ENCODE measurements at places on chromosomes 7 and 10.

GRCh38 chr10:110368556-110368955 lies 63.8 kb upstream of the SMNDC1 start:
- DNase-seq: no peak

DNA sequence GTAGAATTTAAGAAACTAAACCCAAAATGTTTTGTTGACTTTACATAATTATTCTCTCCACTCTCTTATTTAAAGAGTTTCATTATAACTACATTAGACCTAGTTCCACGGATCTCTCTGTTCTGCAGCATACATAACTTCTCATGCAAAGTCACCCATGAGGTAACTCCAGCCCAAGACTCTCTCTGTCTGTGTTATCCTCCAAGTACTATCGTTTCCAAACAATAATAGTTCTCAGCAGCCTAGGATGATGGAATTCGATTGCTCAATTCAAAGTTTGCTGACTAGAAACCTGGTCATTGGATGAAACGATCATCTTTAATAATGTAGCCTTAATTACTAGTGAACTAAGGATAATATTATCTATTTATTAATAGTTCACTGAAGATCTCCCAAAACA lies 203.1 kb upstream of the PTN start:
- DNase-seq: no peak

DNA sequence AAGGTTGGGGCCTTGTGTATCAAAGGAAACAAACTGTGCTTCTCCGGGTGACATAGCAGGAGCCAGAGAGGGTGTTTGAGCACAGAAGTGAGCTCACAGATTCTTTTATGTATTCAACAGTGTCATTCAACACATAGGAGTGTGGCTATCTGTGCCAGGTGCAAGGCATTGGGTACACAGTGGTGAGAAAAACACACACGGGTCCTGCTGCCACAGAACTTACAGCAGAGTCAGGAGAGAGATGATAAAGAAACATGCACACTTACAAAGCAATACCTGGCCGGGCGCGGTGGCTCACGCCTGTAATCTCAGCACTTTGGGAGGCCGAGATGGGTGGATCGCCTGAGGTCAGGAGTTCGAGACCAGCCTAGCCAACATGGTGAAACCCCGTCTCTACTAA lies 16.3 kb upstream of the ECHDC3 start:
- no peak for DNase-seq

DNA sequence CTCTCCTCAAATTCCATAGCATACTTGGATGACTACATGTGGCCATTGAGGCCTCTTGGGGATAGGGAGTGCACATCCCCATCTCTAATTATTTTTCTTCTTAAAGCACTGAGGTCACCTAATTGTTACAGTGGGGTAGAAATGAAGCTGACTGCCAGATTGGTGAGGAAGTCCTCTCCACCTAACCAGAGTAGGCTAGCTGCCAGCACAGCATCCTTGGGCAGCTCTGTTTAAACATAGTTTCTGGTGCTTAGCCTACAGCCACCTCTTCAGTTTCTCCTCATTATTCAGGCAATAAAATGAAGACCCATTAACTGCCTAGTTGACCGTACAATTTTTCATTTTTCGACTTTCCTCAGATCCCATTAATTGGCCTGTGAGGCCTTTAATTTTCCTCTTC lies 104.6 kb downstream of the MLLT10 start:
- DNase-seq: no peak

- no peak for DNase-seq
Measured at GRCh38 chr7:129906700-129907099, 46.1 kb downstream of the UBE2H start.

DNA sequence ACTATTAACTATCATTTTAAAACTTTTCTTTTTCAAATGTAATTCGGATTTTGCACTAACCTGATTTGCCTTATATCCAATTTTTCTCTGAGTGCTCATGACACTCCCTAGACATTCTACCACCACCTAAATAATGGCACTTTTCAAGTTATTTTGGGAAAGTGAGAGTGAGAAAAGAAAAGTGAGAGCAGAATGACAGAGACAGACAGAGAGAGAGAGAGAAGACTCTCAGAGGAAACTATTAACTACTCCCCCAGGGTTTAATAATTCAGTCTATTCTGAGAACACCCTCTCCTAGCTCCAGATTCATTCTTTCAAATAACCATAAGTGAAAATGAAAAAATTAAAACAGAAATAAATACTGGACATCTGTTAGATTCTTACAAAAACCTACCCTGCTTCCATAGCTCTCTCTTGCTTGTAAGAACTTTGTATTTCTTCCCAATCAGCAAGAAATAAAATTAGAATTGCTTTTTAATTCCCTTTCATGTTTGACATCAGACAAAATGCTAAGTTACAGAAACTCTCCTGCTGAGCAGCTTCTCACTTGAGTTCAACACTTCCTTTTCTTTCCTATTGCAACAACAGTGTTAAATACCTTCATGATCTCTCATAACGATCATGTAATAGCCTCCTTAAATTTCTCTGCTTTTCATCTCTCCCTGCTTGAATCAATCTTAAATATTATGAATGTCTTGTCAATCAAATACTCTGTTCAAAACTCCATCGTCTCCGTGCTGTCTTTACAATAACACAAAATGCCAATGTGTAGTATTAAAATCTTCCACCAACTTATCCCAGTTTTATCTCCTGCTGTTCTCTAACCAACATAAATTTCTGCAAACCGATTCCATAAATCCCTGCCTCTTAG lies 191.7 kb downstream of the SEMA3E start:
- no peak for DNase-seq

- DNase-seq: peak; percentile 73
Measured at GRCh38 chr10:12077580-12078180, 8.9 kb downstream of the DHTKD1 start.

- no peak for DNase-seq
Measured at GRCh38 chr7:65397730-65398142, 24.1 kb downstream of the ZNF92 start.

GRCh38 chr7:124940306-124940705 lies 10.7 kb upstream of the POT1 start:
- DNase-seq: no peak

DNA sequence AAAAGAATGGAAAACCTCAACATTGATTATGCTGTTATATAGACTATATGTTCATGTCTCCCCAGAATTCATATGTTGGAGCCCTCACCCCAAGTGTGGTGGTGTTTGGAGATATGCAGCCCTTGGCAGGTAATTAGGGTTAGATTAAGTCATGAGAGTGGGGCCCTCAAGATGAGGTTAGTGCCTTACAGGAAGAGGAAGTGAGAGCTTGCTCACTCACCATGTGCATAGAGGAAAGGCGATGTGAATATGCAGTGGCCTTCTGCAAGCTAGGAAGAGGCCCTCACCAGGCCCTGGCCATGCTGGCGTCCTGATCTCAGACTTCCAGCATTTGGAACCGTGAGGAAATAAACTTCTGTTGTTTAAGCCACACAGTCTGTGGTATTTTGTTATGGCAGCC lies 14.8 kb downstream of the ZNF33A start:
- DNase-seq: peak; percentile 74

DNA sequence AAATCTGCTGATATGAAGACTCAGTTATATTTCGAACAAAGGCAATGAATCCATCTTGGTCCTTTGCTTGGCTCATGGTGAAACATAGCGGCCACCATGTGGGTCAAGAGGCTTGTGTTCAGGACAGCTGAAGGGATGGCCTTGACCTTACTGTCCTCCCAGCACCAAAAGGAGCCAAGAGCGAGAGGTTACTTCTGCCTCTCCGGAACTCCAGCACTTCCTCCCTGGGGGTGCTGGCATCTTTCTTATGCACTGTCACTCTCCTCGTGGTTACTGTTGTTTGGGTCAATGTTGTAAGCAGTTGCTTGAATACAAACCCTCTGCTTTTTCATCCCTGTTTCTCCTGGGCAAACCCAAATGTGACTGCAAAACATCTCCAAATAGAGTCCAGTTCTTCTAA lies 100.6 kb downstream of the RBM20 start:
- peak; percentile 15 for DNase-seq

GRCh38 chr7:123689250-123689649 lies 33.6 kb downstream of the LMOD2 start:
- no peak for DNase-seq

GRCh38 chr7:154442939-154443338 lies 390.7 kb downstream of the DPP6 start:
- DNase-seq: no peak

GRCh38 chr7:75854233-75854632 lies 24.6 kb upstream of the RHBDD2 start:
- peak; percentile 83 for DNase-seq

GRCh38 chr10:21261842-21262294 lies 263.6 kb downstream of the SKIDA1 start:
- no peak for DNase-seq

DNA sequence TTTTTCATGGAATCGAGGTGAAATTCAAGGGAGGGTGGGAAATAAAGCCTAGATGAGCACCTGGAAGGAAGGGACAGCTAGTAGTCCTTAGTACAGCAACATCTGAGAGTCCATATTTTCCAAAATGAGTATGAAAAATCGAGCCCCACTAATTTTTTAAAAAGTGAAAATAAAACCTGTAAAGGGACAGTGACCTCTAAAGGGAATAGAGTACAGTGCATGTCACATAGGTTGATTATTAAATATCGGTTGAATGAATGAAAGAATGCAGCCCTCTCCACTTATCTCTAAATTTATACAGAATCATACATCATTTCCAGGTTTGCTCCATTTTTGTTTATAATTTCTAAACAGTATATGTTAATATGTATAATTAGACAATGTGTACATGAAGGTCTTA lies 1088.5 kb upstream of the GHITM start:
- no peak for DNase-seq

- DNase-seq: no peak
Measured at GRCh38 chr7:144026203-144026883, 22.4 kb upstream of the OR2A5 start.

DNA sequence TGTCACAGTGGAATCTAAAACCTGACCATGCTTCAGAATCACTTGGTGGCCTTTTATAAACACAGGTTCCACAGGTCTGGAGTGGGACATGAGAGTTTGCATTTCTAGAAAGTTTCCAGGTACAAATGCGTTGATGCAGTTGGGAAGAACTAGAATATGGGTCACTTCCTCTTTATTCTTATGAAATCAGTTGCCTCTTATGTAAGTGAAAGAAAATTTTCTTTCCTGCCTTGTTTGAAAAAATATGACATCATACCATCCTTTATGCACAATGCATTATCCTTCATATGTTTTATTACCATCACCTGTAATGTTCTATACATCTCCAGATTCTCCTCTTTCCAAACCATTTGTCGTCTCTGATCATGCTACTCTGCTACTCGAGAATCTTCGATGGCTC lies 44.0 kb downstream of the PLXNA4 start:
- DNase-seq: peak; percentile 81

GRCh38 chr7:159015081-159015453 lies 129.6 kb downstream of the VIPR2 start:
- no peak for DNase-seq

- DNase-seq: no peak
Measured at GRCh38 chr10:597976-598375, 91.5 kb downstream of the DIP2C start.

DNA sequence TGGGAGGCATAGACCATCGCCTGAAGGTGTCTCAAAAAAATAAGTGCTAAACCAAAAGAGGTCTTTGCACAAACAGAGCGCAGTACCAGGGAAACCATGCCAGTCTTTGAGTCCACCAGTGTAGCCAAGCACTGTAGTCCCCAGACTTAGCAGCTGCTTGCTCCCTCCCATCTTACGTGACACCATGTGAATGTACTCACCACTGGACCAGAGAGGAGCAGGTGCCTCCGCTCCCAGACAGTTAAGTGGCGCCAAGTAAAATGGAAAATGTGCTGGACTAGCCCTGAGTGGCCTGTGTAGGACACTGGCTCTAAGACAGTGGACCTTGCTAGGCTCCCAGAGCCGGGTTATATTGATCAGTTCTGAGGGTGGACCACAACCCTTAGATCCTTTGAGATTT lies 47.7 kb upstream of the PLEKHA1 start:
- DNase-seq: no peak

DNA sequence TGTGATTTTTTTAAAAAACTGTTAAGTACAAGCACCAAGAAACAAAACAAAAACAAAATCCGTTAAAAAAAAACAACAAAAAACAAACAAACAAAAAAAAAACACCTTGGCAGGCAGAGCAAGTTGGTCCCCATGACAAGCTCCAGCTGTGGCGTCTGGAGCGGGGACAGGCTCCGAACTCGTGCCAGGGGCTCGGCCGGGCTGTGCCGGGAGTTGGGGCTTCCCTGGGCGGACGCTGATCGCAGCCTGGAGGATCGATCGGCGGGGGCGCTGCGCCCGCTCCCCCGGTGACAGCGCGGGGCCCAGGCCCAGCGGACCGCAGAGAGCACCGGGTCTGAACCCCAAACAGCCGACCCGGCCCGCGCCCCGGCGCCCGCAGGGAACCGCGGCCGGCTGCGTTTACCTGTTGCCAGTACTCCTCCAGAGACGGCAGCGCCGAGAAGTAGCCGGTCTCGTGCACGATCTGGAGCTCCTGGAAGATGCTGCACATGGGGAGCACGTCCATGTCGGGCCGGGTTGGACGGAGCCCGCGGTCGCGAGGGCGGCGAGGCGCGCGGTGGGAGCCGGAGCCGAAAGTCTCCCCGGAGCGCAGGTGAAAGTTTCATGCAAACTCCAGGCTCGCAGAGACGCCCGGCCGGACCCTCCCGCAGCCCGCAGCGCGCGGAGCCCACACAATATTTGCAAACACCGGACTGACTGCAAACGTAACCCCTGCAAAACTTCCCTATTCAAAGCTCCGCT lies at the start of gene KLF6:
TSS of gene KLF6 (minus strand) at position 700 of the 741 bp plus-strand sequence. CDS start at position 505, 195 bp downstream.
- DNase-seq: no peak

- DNase-seq: no peak
Measured at GRCh38 chr10:48940958-48941357, 1.3 kb upstream of the LRRC18 start.

GRCh38 chr7:134851141-134851540 lies 71.7 kb downstream of the CALD1 start:
- DNase-seq: no peak

DNA sequence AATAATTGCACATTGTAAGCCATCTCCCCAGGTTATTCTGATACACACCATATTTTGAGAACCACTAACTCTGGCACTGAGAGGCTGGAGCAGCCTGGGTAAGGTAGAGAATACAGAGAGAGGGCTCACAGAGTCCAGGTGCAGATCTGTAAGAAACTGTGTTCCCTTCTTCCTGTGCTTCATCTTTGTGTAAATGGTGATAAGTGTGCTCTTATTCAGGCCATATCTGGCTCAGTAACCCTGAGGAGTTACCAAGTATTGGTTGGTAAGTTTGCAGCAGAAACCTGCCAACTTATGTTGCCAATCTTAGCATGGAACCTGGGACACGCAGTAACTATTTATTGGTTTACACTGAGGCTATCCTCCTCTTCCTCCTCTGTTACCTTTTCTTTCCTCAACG lies 16.2 kb upstream of the ICA1 start:
- DNase-seq: no peak

DNA sequence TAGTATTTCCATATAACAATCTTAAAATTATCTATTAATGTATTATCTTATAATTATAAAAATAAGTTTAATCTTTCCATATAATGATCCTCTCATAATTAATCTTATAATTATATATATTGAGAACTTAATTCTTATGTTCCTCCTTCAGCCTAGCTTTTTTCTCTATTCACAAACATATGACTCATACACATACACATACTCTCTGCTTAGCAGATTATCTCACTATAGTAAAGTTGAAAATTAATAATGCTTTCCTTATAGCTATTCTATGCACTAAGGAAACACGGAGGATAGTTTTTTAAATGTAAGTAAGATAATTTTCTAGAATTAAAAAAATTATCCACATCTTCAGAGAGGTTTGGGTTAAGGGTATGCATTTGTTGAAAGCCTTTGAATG lies 47.7 kb upstream of the ITGB8 start:
- no peak for DNase-seq

All from MV-4-11 (cell line).